Natural killer cell treated with Interleukin-12 subunit alpha and Interleukin-12 subunit beta and Interleukin-15 and Interleukin-18, amount 100 ng/mL, for 72 hours (primary cell): ENCODE measurements at places on chromosomes 7 and 10. TPM values are rescaled to one million over a fixed set of nuclear protein-coding genes. Genes with fewer than 3 reads are reported as not detected.

DNA sequence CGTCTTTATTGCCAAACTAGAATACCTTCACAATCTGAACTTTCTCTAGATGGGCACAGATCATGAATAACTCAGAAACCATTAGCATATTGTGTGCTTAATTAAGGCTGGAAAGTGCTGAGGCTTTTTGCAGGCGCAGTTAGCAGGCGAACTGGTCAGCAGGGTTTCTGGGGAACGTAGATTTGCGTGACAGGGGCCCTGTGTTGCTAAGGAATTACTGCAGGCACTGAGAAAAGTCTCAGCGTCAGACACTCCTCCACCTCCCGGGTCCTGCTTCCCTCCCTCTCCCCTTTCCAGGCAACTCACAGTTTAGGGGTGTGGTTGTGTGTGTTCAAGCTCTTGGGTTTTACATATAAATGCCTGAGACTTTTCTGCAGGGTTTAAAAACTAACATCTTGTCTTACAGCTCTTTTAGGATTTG lies 2.2 kb downstream of the MAP3K8 start:
- peak overlapping the region; percentile 91 for H3K27ac ChIP-seq
- DNase-seq = no peak
- H3K36me3 ChIP-seq = peaks cover 61% of the 10 kb centered on the region
- no peaks in the 10 kb centered on the region for H3K27me3 ChIP-seq
- H3K4me3 ChIP-seq = peak overlapping the region; percentile 93
- H3K4me1 ChIP-seq = peaks cover 65% of the 10 kb centered on the region

- no peak overlapping the region for H3K4me3 ChIP-seq
- no peak overlapping the region for H3K27ac ChIP-seq
- H3K36me3 ChIP-seq = no peaks in the 10 kb centered on the region
- no peak for DNase-seq
- peaks cover 31% of the 10 kb centered on the region for H3K27me3 ChIP-seq
Measured at GRCh38 chr10:30160271-30160982, 101.0 kb upstream of the JCAD start.

- no peaks in the 10 kb centered on the region for H3K4me1 ChIP-seq
- no peak for DNase-seq
- H3K4me3 ChIP-seq = no peak overlapping the region
Measured at GRCh38 chr10:80647173-80647833, 109.6 kb downstream of the SH2D4B start.

DNA sequence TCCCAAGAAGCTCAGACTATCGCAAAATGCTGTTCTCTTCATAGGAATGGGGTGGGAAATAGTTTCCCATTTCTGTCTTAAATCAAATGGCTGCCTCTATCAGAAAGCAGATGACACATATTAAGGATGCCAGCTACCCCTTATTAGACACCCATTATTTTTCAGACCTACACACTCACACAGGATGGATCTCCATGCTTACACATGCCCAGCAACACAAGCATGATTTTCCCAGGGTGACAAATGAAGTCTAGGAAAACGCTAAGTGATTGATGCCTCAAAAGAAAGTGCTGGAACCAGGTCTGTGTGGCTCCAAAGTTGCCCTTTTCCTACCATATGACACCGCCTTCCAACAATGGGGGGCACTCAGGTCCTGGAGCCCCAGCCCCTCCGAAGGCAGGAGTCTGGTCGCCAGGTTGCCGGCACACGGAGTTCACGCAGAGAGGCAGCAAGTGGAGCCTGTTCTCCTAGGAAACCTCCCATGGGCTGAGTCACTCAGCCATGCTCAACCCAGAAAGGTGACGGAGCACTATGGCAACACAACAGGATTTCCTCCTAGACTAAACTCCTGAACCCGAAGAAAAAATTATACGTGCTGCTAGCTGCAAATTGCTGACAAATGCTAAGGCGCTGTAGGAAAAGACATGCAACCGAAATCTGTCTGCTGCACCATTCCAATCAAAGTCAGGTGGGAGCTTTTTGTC lies 19.8 kb downstream of the VOPP1 start:
- no peaks in the 10 kb centered on the region for H3K27me3 ChIP-seq
- H3K4me3 ChIP-seq = peak overlapping the region; percentile 8
- H3K36me3 ChIP-seq = peaks cover 23% of the 10 kb centered on the region

GRCh38 chr7:87058744-87059524 lies 520 bp downstream of the ELAPOR2 start:
- H3K36me3 ChIP-seq = peaks cover 4% of the 10 kb centered on the region
- no peak overlapping the region for H3K27ac ChIP-seq
- no peak for DNase-seq
- peaks cover 29% of the 10 kb centered on the region for H3K27me3 ChIP-seq

- H3K27ac ChIP-seq = no peak overlapping the region
- DNase-seq = no peak
- H3K27me3 ChIP-seq = peaks cover 33% of the 10 kb centered on the region
- no peaks in the 10 kb centered on the region for H3K36me3 ChIP-seq
- H3K4me1 ChIP-seq = no peaks in the 10 kb centered on the region
- no peak overlapping the region for H3K4me3 ChIP-seq
Measured at GRCh38 chr7:157033483-157034473, 23.3 kb upstream of the MNX1 start.

DNA sequence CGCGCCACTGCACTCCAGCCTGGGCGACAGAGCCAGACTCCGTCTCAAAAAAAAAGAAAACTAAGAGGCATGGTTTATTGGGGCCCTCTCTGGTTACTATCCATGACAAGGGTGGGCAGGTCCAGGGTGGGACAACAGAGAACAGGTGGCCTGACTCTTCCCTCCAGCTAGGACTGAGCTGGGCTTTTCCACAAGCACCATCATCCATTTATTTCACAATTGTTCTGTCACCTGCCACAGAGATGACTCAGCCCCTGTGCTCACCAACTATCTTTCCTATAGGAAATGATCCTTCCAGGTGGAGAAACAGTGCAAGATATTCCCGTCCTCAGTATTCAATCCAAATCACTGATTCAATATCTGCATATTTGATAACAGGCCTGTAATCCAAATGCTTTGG lies 44.9 kb upstream of the MYL10 start:
- no peak for DNase-seq
- no peak overlapping the region for H3K27ac ChIP-seq
- H3K36me3 ChIP-seq = no peaks in the 10 kb centered on the region
- no peak overlapping the region for H3K4me3 ChIP-seq
- H3K4me1 ChIP-seq = no peaks in the 10 kb centered on the region

DNA sequence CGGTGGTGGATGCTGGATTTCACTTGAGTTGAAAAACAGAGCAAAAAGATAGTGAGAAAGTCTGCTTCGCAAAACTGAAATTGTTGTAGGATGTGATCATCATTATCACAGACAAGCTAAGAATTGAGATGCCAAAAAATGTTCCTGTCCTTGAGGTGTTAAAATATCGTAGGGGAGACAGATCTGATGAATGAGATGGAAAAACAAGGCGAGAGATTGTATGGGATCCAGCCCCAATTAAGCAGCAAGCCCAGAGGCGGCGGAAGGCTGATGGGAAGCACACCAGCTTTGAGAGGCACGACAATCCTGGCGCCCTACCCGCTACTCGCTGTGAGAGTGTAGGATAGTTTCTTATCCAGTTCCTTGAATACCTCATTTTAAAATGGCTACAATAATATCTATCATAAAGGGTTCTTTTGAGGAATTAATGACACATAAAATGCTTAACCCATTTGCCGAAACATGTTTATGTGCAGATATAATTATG lies 131.1 kb upstream of the PTN start:
- no peak for DNase-seq
- no peaks in the 10 kb centered on the region for H3K4me1 ChIP-seq
- H3K36me3 ChIP-seq = no peaks in the 10 kb centered on the region
- H3K4me3 ChIP-seq = no peak overlapping the region
- H3K27ac ChIP-seq = no peak overlapping the region

GRCh38 chr10:48493083-48493871 lies 111.6 kb downstream of the ARHGAP22 start:
- H3K27ac ChIP-seq = no peak overlapping the region
- H3K27me3 ChIP-seq = peaks cover 23% of the 10 kb centered on the region
- H3K4me3 ChIP-seq = no peak overlapping the region
- peaks cover 18% of the 10 kb centered on the region for H3K4me1 ChIP-seq
- H3K36me3 ChIP-seq = no peaks in the 10 kb centered on the region

- peak overlapping the region; percentile 87 for H3K4me3 ChIP-seq
- peaks cover 14% of the 10 kb centered on the region for H3K36me3 ChIP-seq
- peaks cover 75% of the 10 kb centered on the region for H3K4me1 ChIP-seq
- peak overlapping the region; percentile 90 for H3K27ac ChIP-seq
- no peaks in the 10 kb centered on the region for H3K27me3 ChIP-seq
Measured at GRCh38 chr7:36788825-36789470, 64.7 kb upstream of the AOAH start.

The LLCFC1 gene
- total RNA-seq = not detected

The TMEM184A gene
- not detected for total RNA-seq

The ASIC3 gene
- 2.8 TPM for total RNA-seq

The DLX5 gene
- total RNA-seq = not detected

The FZD1 gene
- 0.29 TPM for total RNA-seq
